ENCODE measurements at places on chromosomes 11 and 22. TPM values are rescaled to one million over a fixed set of nuclear protein-coding genes. Genes with fewer than 3 reads are reported as not detected.
A peak's percentile ranks its signal among the peaks of the same experiment; 100 is the strongest.

DNA sequence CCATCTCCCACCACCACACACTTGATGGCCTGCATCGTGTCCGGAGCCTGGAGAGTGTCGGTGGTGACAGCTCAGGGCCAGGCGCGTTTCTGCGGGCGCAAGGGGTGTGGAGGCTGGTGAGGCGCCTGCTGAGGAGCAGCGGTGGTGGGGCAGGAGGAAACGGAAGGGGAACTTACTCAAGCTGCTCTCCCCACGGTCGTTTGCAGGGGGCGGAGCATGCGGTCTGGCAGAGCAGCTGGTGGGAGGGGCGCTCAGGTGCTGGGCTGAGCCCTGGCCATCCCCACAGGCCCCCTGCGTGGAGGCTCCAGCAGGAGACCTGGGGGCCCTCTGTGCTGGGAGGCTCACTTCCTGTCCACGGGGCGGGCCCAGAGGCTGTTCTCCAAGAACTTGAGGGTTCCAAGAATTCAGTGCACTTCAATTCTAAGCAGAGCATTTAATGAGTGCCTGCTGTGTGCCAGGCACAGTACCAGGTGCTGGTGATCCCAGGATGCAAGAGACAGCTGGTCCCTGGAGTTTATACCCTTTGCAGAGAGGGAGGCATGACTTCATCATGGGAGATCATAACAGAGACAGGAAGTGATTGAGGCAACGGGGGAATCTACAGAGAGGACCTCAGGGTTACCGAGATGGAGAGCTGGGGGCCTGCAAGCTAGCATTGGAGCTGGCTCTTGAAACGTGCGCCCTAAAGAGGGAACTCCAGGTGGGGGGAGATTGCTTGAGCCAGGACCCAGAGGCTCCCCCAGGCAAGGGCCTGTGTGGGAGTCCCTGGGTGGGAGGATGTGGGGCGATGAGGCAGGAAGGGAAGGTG is at the start of gene RAC2:
Gene RAC2 (minus strand): TSS at position 156 of the 808 bp plus-strand sequence. CDS start 121 bp downstream, at position 35.
- H3K36me3 ChIP-seq = peaks cover 43% of the 10 kb centered on the region
- peak within 1 kb of the TSS; percentile 99 for H3K27ac ChIP-seq
- peaks cover 38% of the 10 kb centered on the region for H3K4me1 ChIP-seq
- no peaks in the 10 kb centered on the region for H3K27me3 ChIP-seq
- peak within 1 kb of the TSS; percentile 99 for H3K4me3 ChIP-seq

DNA sequence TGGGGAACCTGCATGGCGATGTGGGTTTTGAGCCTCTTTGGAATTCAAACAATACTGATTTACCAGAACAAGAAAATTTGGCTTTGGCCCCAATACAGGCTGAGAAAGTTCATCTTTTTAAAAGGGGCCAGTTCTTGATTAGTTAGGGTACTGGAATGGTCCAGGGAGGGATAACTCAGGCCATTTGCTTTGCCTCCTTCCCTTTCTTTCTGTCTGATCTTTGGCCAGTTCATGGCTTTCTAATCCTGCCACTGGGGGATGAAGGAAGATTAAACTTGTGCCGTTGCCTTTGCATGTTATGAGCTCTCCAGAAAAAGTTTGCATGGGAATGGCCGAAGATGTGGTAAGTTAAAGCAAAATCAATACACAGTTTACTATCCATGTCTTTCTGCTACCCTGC is 78.4 kb downstream of the ADAMTS15 start:
- H3K4me3 ChIP-seq = no peak overlapping the region
- no peaks in the 10 kb centered on the region for H3K4me1 ChIP-seq
- no peak overlapping the region for H3K27ac ChIP-seq
- peaks cover 3% of the 10 kb centered on the region for H3K27me3 ChIP-seq

DNA sequence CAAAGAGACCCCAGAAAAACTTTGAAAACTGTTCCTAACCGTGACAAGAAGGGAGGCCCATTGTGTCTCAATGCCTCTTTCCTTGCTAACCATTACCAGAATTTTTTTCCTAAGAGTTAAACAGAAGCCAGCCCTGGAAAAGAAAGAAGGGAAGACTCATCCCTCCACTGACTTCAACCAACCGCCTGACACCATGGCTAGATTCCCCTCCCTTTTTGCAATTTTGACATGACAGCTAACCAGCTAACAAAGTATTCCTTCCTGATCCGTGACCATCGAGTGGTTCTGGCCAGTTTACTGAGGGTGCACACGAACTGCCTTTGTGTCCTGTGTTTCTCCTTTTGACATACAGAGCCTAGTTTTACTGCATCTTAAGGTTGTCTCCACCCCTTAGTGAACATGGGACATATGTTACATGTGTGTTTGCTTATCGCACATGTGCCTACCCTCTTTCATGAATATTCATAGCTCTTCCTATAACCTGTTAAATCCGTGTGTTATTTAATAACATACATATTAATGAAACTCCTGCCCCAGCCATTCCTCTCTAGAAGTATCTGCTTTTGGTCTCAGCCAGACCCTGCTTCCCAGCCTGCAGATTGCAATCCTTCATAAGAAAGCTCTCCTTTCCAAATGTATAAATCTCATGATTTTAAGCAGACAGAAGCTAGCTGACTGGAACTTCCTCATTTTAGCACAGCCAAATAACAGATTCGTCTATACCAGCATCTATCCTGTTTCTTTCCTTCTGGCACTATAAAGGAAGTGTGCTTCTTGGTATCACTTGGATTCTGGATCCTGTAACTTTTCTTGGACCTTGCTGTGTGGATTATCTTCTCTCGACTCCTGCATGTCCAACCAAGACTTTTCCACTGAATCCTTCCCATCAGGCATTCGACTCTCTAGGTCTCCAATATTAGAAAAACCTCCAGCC is 37.8 kb downstream of the RASSF10 start:
- no peak for DNase-seq
- H3K4me1 ChIP-seq = no peaks in the 10 kb centered on the region
- H3K36me3 ChIP-seq = no peaks in the 10 kb centered on the region
- H3K27me3 ChIP-seq = peaks cover 10% of the 10 kb centered on the region

- peaks cover 43% of the 10 kb centered on the region for H3K4me1 ChIP-seq
- H3K36me3 ChIP-seq = peaks cover 2% of the 10 kb centered on the region
- H3K27me3 ChIP-seq = no peaks in the 10 kb centered on the region
- H3K4me3 ChIP-seq = no peak overlapping the region
- no peak for DNase-seq
These were observed 16.5 kb downstream of the HIPK3 start for GRCh38 chr11:33273656-33274055.

DNA sequence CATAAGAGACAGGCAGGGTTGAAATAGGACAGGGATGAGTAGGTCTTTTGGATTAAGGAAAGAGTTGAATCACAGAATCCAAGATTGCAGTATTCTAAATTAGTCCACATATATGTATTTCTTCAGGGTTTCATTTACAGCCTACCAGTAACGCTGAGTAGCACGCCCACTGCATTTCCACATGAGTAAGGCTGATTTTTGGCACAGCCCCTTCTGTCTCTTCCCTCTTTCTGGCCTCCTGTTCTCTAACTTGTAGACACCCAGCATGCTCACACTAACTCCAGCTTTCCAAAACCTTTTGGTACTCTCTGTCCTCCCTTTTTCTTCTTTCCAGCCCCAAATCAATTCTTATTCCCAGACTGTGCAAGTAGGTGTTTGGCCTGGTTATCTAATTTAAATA is 3.7 kb upstream of the SIK2 start:
- peaks cover 12% of the 10 kb centered on the region for H3K4me1 ChIP-seq
- no peaks in the 10 kb centered on the region for H3K36me3 ChIP-seq
- DNase-seq = no peak
- H3K27me3 ChIP-seq = peaks cover 3% of the 10 kb centered on the region
- no peak overlapping the region for H3K4me3 ChIP-seq

DNA sequence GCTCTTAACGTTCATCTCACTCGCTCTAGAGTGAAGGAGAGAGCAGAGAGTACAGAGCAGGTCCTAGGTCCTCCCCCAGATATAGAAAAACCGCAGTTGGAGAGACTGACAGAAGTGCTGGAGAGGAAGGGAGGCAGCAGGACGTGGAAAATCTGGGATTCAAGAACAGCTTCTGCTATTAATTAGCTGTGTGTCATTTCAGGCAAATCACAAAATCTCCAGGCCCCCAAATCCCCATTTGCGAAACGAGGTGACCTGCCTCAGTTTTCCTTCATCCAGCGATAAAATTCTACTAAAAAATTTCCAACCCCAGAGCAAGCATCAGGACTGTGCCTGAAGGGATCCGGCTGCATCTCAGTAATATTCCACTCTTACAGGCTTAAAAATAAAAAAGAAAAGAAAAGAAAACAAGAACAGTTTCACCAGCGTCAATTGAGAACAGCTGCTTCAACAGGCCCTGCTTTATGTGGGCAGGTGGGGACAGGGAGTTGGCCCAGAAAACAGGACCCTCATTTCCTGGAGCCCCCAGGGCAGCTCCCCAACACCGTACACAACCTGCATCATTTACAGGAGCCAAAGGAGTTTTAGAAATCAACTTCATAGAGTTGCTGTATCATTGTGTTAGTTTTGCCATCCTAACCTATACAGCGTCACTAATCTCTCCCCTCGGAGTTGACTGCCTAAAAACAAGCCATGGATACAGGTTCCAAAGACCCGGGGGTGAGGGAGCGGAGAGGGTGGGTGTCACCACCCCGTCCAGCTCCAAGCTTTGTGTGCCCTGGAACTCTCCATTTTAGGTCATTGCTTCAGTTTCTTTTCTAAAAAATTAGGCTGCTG is 2.3 kb upstream of the MALAT1 start:
- peak; percentile 43 for DNase-seq
- H3K4me1 ChIP-seq = peaks cover 45% of the 10 kb centered on the region

DNA sequence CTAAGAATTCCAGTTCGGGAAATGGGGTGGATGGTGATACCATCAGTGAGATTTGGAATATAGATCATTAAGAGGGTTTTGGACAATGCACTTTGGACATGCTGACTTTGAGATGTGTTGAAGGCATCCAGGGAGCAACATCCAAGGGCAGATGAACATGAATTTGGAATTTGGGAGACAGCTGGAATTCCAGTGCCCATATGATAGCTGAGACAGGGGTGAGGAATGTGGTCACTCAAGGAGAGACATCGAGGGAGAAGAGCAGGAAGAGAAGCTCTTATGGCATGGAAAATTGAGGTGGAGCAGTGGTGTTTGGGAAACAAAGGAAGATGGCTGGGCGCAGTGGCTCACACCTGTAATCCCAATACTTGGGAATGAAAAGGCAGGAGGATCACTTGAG is 11.8 kb upstream of the MICAL2 start:
- no peaks in the 10 kb centered on the region for H3K27me3 ChIP-seq
- H3K4me3 ChIP-seq = no peak overlapping the region
- H3K27ac ChIP-seq = no peak overlapping the region
- no peaks in the 10 kb centered on the region for H3K36me3 ChIP-seq
- H3K4me1 ChIP-seq = peaks cover 3% of the 10 kb centered on the region

DNA sequence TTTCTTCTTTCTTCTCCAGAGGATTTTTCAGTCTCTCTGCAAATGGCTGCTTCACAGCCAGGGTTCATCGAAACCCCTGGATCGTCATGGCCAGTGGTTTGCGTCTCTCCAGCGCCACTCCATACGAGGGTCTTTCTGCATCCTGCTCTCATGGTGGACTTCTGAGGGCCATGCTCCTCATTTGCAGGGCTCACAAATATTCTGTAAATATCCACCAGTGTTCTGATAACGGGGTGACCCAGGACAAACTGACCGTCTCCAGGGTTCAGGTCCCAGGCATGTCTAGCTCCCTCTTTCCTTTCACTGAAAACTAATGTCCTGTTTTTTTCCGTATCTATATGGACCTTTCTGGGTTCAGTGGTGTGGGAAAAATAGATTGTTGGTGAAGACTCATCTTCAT is 15.7 kb upstream of the VPREB1 start:
- H3K27me3 ChIP-seq = peaks cover 2% of the 10 kb centered on the region
- no peaks in the 10 kb centered on the region for H3K36me3 ChIP-seq
- no peak overlapping the region for H3K4me3 ChIP-seq
- no peak for DNase-seq

DNA sequence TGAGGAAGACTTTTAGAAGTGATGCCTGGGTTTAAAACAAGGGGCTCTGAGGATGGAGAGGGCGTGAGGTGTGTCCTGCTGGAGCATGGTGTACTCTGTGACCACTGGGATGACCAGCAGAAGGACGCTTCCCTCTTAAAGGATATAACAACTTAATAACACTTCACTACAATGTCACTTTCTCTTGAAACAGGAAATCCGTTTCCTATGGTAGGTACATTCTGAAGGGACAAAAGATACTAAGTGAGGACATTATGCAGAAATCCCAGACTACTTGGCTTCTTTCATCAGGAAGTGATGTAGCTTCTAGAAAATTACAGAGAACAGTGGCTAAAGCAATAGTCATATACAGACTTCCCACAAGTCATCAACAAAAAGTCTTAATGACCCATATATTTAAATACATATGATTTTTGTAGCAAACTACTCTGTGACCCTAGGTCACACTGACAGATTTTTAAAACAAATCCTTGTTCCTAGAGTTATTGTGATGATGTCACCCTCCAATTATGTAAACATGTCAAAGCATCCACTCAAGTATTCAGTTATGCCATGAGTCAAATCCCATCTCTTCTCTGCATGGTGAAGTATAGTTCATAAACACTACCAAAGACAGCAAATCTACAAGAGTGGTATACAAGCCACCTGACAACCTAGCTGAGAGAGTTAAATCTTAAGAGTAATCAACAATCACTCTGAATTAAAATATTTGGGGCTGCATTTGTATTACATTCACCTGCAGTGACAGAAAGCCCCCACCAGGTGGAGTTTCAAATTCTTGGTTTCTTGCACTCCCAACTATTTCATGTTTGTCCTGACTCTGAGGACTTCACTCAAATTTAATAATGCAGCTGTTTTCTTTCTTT is 32.8 kb downstream of the PITPNB start:
- peaks cover 3% of the 10 kb centered on the region for H3K4me1 ChIP-seq
- H3K36me3 ChIP-seq = peaks cover 15% of the 10 kb centered on the region
- no peaks in the 10 kb centered on the region for H3K27me3 ChIP-seq
- H3K4me3 ChIP-seq = no peak overlapping the region

The VWA5A gene
- 9.7 TPM for total RNA-seq

DNA sequence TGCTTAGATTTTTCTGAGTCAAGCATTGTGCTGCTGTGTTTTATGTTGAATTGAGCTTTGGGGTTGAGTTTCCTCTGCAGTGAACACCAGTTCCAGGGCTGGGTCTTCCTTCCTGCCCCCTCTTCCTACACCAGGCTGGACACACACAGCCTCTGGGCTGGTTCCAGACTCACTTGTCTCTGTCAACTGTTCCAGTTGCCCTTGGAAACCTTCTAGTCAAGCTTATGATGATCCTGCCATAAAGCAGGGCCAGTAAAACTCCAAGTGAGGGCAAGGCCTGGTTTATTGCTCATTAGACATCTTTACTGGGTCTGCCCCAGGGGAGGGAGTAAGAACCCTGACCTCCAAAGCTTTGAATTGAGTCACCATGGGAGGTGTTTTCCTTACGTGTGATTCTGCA is 61.1 kb downstream of the KIAA1671 start:
- H3K4me1 ChIP-seq = no peaks in the 10 kb centered on the region
- no peaks in the 10 kb centered on the region for H3K36me3 ChIP-seq
- DNase-seq = no peak
- no peak overlapping the region for H3K27ac ChIP-seq
- H3K4me3 ChIP-seq = no peak overlapping the region

The LGR4 gene
- 0.19 TPM for total RNA-seq

- H3K36me3 ChIP-seq = peaks cover 2% of the 10 kb centered on the region
- no peak overlapping the region for H3K27ac ChIP-seq
- peak overlapping the region; percentile 96 for H3K4me3 ChIP-seq
These were observed 1.3 kb upstream of the ESAM start for GRCh38 chr11:124763156-124763947.

- DNase-seq = no peak
- peak overlapping the region; percentile 86 for H3K4me3 ChIP-seq
- peaks cover 29% of the 10 kb centered on the region for H3K4me1 ChIP-seq
- peaks cover 7% of the 10 kb centered on the region for H3K36me3 ChIP-seq
- no peak overlapping the region for H3K27ac ChIP-seq
These were observed 452 bp upstream of the ATXN10 start for GRCh38 chr22:45670981-45671782.

The MED17 gene
- 19.4 TPM for total RNA-seq

The PGR gene
- total RNA-seq = not detected

GRCh38 chr11:80469871-80470270 is 1029.0 kb upstream of the TENM4 start:
- no peaks in the 10 kb centered on the region for H3K36me3 ChIP-seq
- no peak overlapping the region for H3K27ac ChIP-seq
- DNase-seq = no peak
- no peaks in the 10 kb centered on the region for H3K4me1 ChIP-seq
- no peaks in the 10 kb centered on the region for H3K27me3 ChIP-seq
- H3K4me3 ChIP-seq = no peak overlapping the region

Data from activated naive CD4-positive, alpha-beta T cell treated with anti-CD3 and anti-CD28 coated beads for 36 hours (primary cell).